ENCODE measurements at places on chromosomes 11 and 22.

GRCh38 chr22:40323681-40324171, 22.6 kb upstream of the ADSL start:
- no peak for DNase-seq

- DNase-seq = no peak
Observed at GRCh38 chr11:122976734-122977469, 4.7 kb downstream of the BSX start.

GRCh38 chr22:49011379-49011768, 816.3 kb downstream of the BRD1 start:
- no peak for DNase-seq

GRCh38 chr11:88066090-88066489, 109.2 kb downstream of the RAB38 start:
- DNase-seq = no peak

GRCh38 chr11:62201376-62201775, 7.1 kb upstream of the SCGB2A1 start:
- no peak for DNase-seq

DNA sequence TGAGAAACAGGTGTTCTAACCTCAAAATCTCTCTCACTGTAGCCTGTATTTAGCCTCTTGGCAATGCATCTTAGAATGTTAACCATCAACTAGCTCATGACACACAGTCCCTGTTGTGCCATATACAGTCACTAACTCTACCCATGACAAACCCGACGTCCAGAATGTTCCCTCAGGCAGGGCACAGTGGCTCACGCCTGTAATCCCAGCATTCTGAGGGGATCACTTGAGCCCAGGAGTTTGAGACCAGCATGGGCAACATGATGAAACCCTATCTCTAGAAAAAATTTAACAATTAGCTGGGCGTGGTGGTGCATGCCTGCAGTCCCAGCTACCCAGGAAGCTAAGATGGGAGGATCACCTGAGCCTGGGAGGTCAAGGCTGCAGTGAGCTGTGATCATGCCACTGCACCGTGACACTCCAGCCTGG, 18.2 kb upstream of the CCDC34 start:
- no peak for DNase-seq

- DNase-seq = no peak
Observed at GRCh38 chr11:6202041-6202440, 3.0 kb downstream of the OR52W1 start.

Data from HFFc6 (cell line).